ENCODE measurements at places on chromosomes 7 and 10.

GRCh38 chr7:112646783-112647182 lies 143.4 kb downstream of the TMEM168 start:
- DNase-seq, result no peak

DNA sequence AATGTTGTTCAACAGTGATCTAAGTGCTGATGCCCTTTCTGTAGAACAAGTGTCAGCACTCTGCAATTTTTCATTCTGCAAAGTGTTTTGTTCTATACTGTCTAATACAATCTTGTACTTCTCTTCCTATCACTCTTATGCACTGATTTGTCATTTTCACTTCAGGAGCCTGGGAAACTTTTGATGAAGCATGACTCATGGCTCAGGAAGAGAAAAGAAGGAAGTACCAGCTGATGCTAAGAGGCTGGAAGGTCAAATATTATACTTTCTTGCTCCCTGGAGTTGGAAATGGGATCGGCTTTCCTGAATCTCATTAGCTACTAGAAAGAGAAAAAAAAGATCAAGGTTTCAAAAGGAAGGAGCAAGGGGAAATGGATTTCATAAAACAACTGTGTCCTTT lies 45.8 kb downstream of the DGKI start:
- DNase-seq, result no peak

- no peak for DNase-seq
Measured at GRCh38 chr7:30935569-30935877, 23.9 kb downstream of the AQP1 start.

DNA sequence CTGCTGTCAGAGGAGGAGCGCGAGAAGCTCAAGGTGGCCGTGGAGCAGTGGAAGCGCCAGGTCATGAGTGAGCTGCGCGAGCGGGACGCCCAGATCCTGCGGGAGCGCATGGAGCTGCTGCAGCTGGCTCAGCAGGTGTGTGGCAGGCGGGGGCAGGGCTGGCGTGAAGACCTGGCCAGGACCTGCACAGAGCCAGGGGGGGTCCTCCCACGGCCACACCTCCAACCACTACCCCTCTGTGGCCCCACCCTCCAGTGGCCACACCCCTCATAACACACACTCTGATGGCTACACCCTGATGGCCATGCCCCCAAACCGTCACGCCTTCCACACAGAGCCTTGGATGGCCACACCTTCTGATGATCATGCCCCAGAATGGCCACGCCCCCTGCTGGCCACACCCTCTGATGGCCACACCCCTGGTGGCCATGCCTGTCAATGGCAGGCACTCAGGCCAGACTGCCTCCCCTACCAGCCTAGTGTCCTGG lies 23.4 kb upstream of the DPYSL4 start:
- no peak for DNase-seq

DNA sequence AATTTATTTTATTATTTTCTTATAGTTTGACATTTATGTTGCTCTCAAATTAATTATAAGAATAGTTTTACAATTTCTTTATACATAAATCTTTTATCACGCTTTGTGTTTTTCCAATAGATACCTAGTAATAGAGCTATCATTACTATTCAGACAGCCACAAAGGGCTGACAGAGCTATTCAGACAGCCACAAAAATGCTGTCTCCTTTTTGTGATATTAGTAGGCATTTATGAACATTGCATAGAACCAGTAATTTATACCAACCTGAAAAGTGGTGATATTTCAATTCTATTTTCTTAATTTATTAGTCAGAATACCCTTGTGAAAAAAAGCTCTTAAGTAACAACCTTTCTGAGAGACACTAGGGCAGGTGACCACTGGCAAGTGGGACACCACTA lies 34.2 kb upstream of the IGFBP3 start:
- no peak for DNase-seq

Data from fibroblast of skin of left quadriceps (primary cell).